A673 (cell line): ENCODE measurements at places on chromosomes 11 and 22.
A peak's percentile ranks its signal among the peaks of the same experiment; 100 is the strongest.

GRCh38 chr11:69083531-69084247 is 35.0 kb downstream of the TPCN2 start:
- peaks cover 10% of the 10 kb centered on the region for H3K36me3 ChIP-seq
- no peak overlapping the region for H3K27ac ChIP-seq
- H3K4me3 ChIP-seq: no peak overlapping the region
- no peaks in the 10 kb centered on the region for H3K27me3 ChIP-seq

GRCh38 chr11:119108146-119108856 is 1.2 kb downstream of the C2CD2L start:
- peaks cover 15% of the 10 kb centered on the region for H3K36me3 ChIP-seq
- H3K27ac ChIP-seq: peak overlapping the region; percentile 84
- DNase-seq: peak; percentile 63
- H3K4me3 ChIP-seq: peak overlapping the region; percentile 97
- H3K4me1 ChIP-seq: peaks cover 23% of the 10 kb centered on the region

DNA sequence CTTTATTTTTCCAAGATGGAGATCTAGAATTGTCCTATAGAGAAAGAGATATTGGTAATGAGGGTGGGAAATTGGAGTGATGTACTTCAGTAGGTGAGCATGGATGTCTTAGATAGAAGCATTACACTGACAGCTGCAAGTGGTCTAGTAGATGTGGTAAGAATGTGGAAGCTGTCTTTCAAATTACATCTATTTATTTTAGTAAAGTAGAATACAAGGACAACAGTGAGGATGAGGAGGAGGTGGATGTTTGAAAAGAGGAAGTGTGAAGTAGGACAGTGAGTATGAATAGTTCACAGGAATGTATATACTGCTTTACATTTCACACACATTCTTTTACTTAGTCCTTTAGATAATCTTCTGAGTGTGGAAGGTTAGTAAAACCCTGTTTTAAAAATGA is 64.2 kb downstream of the HIPK3 start:
- no peaks in the 10 kb centered on the region for H3K36me3 ChIP-seq
- no peak overlapping the region for H3K27ac ChIP-seq
- peaks cover 26% of the 10 kb centered on the region for H3K4me1 ChIP-seq
- DNase-seq: no peak
- H3K4me3 ChIP-seq: no peak overlapping the region

- H3K27ac ChIP-seq: no peak overlapping the region
- no peaks in the 10 kb centered on the region for H3K27me3 ChIP-seq
- H3K4me1 ChIP-seq: no peaks in the 10 kb centered on the region
- H3K36me3 ChIP-seq: peaks cover 60% of the 10 kb centered on the region
- H3K4me3 ChIP-seq: no peak overlapping the region
Observed at GRCh38 chr11:68583041-68583446, 101.3 kb upstream of the GAL start.

GRCh38 chr11:66625752-66626149 is 9.3 kb downstream of the RBM14 start:
- peaks cover 4% of the 10 kb centered on the region for H3K4me1 ChIP-seq
- H3K4me3 ChIP-seq: no peak overlapping the region
- peaks cover 98% of the 10 kb centered on the region for H3K36me3 ChIP-seq
